Foreskin keratinocyte (primary cell): ENCODE measurements at places on chromosomes 11 and 22. TPM values are rescaled to one million over a fixed set of nuclear protein-coding genes. Genes with fewer than 3 reads are reported as not detected.

Gene ARVCF
- 10.8 and 11.7 TPM in 2 replicates for total RNA-seq

- no peak for DNase-seq
Observed at GRCh38 chr11:83609191-83609590, 323.0 kb upstream of the CCDC90B start.

DNA sequence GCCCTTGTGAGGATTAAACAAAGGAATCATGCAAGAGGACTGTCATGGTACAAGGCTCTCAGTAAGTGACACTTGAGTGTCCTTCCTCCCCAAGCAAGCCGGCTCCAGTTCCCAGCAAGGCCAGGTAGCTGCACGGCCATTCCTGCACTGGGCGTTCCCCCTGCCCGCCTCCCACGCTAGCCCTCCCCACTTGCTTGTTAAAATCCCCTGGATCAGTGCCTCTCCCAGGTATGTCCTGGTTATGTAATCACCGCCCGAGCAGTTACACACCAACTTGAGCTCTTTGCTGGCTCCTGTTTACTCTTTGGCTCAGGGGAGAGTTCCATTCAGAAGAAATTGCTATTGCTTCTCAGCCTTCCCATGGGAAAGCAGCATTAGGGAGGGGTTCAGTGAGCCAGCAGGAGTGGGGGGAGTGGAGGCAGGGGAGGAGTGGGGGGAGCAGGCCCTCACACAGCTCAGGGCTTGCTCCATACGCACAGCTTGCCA, 19.4 kb upstream of the MYEOV start:
- peak; percentile 78 for DNase-seq

- no peak for DNase-seq
Observed at GRCh38 chr11:69721106-69721505, 17.3 kb upstream of the FGF19 start.

DNA sequence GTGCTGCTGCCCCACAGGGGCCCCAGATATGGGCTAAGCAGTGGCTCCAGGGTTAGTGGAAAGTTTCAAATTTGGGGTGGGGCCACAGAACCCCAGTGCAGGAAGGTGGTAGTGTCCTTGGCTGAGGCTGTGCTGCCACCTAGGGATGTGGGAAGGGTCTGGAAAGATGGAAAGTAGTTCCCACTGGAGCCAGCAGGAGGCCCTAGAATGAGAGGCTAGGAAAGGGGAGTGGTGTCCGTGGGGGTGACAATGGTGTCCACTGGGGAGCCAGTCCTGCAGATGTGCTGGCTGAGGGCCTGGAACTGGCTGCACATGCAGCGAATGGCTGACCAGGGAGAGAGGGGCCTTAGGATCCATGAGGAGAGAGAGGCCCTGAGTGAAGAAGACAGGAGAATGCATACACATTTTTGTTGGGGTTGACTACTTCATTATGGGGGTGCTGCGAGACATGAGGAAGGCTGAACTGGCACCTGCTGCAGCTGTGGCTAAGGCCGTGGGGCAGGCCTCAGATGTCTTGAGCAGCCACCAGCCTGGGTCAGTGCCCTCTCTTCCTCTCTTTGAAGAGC, 21.1 kb downstream of the RFPL3 start:
- DNase-seq: no peak

Gene CHEK2
- total RNA-seq: 22.4 and 22.5 TPM in 2 replicates

GRCh38 chr11:68266121-68266891, 5.5 kb downstream of the C11orf24 start:
- DNase-seq: no peak

Gene EIF4G2
- total RNA-seq: 659 and 667 TPM in 2 replicates

DNA sequence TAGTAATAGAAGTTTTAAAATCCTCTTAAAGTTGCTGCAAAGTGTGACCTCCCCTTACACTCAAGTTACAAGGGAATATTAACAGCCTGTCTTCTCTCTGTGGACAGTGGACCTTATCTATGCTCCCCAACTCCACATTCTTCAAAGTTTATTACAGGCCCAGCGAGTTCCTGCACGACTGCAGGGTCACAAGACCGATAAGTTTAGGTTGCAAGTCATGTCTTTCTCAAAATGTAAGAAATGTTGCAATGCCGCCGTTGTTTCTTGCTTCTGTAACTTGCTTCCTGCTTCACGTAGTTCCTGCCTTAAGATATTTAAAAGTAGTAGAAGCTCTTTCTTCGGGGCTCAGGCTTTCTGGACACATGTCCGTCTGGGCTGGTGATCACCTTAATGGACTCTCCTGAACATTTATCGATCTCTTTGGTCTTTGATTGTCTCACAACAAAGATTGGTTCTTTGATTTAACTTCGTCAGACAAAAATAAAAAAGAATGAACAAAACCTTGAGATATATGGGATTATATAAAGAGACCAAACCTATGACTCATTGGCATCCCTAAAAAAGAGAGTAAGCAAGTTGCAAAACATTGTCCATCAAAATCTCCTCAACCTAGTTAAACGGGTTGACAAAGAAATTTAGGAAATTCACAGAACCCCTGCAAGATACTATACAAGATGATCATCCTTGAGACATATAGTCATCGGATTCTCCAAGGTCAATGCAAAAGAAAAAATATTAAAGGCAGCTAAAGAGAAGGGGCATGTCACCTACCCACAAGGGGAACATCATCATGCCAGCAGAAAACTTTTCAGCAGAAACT, 45.4 kb upstream of the GLYAT start:
- no peak for DNase-seq

DNA sequence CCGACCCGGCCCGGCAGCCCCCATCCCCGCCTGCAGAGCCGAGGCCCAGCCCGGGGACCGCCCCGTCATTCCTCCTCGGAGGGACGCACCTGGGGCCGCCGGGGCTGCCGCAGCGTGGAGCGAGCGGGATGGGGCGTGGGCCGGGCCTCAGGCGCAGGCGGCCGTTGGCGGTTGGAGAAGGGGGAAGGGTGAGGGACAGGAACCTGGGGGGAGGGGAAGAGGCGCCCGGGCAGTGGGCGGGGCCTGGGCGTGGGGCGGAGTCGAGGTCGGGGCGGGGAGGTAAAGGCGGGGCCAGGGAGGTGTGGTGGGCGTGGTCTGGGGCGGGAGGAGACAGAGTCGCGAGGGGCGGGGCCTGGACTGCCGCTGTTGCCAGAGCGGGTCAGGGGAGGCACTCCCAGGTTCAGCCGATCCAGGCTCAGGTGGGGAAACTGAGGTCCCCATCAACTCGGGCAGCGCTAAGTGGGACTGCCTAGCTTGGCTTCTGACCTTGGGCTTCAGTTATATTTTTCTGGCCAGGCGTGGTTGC, at the start of gene TESMIN:
TSS of gene TESMIN (minus strand) at position 190 of the 526 bp plus-strand sequence. CDS start 860 bp downstream, outside the sequence.
- peak; percentile 60 for DNase-seq

- DNase-seq: no peak
Observed at GRCh38 chr11:113105592-113105991, 144.4 kb downstream of the NCAM1 start.

DNA sequence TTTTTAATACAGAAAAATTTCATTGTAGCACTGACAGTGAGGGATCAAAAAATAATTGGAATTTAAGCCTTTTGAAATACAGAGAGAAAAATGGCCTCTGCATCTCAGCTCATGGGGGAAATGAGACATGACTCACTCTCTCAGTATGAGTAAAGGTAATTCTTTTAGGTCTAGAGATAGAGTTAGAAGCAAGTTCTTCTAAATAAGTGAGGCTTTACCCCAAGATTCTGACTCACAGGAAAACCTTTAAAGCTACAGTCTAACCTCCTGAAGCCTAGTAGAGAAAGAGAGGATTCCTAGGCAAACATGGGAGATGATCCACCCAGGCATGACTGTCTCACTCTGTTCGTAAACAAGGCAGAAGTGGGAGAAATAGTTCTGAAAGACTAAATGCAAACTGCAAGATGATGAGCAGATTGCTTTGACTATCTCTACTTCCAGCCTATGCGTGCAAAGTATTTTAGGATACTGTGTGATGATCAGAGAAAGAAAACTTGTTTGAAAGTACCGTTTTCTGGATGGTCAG, 1003.3 kb upstream of the CCDC90B start:
- peak; percentile 87 for DNase-seq

- peak; percentile 7 for DNase-seq
Observed at GRCh38 chr11:113721462-113722066, 15.5 kb upstream of the TMPRSS5 start.

- no peak for DNase-seq
Observed at GRCh38 chr22:38406617-38407016, 48.4 kb downstream of the KCNJ4 start.

- DNase-seq: no peak
Observed at GRCh38 chr11:133164986-133165385, 367.3 kb downstream of the OPCML start.

DNA sequence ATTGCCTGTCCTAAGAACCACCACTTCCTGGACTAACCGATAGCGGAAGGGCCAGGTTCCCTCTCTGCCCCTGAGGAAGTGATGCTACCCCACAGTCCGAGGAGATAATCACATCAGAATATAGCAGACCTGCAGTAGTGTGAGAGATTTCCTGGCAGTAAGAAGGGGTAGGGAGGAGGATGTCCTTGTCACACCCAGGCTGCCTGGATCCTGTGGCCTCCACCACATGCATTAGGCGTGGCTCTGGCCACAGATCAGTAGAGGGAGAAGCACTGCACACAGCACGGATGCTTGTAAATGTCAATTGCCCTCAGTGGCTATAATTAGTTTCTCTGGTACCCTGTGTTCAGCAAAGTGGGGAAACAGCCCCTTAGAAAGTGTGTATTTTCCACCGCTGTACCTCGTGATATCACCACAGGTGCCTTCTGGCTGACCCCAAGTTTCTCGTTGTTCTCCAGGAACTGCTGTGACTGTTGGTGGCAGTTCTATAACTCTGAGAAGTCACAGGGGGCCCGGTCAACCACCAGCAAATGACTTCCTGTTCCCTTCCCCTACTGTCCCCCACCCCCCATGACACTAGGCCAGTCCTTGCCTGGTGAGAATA, 61.8 kb downstream of the UBASH3B start:
- no peak for DNase-seq

- no peak for DNase-seq
Observed at GRCh38 chr22:49448526-49448925, 379.1 kb downstream of the BRD1 start.

DNA sequence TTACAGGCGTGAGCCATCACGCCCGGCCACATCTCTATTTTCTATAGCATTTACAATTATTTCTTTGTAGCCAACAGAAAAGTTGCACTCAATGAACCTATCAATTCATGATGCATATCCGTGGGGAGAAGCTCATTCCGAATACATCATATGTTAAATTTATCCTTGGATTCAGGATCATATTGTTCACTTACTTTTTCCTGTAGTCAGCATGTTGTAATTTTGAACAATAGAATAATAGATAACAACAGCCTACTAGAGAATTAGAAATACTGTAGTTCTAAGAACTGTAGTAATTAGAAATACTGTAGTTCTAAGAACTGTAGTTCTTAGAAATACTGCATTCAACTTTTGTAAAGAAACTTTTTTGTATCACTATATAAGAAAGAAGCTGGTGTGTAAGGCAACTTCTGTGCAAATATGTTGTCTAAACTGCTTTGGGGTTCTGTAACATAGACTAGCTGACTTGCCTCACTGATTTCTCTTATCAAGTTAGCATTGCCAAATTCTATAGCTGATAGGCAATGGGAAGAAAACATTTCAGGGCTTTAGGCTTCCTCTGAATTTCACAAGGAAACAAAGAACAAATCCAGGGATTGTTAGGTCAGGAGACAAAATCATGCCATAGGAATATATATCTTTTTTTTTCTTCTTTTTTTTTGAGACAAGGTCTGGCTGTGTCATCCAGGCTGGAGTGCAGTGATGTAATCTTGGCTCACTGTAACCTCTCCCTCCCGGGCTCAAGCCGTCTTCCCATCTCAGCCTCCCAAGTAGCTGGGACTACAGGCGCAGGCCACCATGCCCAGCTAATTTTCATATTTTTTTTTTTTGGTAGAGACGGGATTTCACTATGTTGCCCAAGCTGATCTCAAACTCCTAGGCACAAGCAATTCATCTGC, 91.9 kb downstream of the CSTPP1 start:
- no peak for DNase-seq

- no peak for DNase-seq
Observed at GRCh38 chr22:44648085-44648820, 53.8 kb upstream of the PRR5 start.

Gene GUCY1A2
- total RNA-seq: not detected in 2 replicates

DNA sequence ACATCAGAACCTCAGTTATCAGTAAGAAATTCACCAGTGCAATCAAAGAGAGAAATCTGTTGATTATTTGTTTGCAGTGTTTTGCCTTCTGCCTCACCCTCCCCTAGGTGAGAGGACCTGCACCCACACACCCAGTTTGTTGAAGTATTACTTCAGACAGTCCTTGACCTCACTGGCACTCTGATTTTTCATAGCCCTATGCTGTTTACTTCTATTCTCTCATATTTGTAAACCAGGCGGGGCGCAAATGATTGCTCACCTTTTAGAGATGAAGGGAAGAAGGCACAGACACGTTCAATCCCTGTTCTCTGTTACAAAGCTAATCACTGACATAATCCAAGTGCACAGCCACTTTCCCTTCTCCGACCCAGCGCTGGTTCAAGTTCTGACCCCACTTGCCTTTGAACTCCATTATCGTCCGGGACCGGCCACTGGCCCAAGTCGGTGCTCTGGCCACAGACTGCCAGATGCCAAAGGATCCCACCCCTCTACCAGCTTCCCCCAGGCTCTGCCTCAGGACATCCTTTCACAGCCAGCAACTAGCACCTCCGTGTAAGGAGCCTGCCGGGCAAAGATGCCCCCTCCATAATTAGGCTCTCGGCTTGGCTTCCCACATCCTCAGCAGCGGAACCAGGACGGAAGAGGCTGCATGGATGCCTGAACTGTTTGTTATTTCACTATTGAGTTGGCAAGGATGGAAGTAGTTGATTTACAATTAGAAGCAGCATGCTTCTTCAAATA, 1.7 kb downstream of the ETS1 start:
- no peak for DNase-seq

GRCh38 chr11:108853151-108853550, 188.3 kb downstream of the DDX10 start:
- no peak for DNase-seq

GRCh38 chr11:126739499-126740145, 260.9 kb downstream of the KIRREL3 start:
- DNase-seq: no peak
